ENCODE measurements at places on chromosomes 3 and 15.
A peak's percentile ranks its signal among the peaks of the same experiment; 100 is the strongest.

DNA sequence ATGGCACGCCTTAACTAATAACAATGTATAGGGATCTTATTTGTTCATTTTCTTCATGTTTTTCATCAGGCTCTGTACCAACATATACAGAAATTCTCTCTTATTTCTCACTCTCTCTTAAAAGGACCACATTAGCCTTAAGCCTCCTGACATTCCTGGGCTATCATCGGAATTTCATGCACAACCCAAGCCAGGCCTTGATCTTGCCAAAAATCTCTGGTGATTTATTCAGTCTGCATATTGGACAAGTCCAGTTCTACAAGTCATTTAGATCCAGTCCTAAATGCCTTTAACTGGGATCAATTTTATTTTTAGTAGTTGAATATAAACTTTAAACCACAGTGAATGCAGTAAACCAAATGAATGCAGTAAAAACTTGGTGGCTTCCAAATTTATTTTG is 385.4 kb downstream of the MECOM start:
- DNase-seq = peak; percentile 89

- no peak for DNase-seq
These were observed 240.3 kb downstream of the FGF12 start for GRCh38 chr3:192487033-192487432.

DNA sequence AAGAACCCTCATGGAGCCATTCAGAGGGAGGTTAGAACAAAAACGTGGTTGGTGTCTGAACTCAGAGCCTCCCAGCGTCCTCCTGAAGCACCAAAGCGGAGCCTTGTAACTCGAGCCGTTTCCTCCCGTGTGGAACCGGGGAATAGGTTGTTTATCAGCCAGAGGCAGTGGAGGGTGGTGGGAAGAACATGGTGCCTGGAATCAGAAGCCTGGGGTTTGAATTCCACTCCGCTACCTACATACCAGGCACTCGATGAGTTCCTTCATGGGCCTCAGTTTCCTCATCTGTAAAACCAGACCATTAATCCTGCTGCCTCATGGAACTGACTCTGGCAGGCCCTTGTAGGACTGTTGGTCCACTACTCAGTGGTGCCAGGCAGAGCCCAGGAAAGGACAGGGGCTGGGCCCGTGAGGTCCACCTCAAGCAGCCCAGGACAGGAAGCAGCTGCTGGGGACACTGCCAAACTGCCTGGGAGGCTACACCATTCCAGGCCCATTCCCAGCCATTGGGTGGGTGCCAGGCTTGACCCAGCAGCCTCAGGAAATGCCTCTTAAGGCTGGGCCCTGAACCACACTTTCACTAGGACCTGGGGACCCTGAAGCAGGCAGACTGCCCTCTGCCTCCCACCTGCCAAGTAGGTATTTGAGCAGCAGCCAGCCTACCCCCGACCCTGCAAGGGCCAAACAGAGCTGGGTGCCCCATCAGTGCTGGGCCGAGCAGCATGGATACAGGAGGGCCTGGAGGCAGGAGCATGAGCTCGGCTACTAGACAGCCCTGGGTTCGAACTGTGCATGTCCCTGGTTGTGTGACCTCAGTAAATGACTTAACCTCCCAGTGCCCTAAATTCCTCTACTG is 33.4 kb downstream of the PRKCD start:
- DNase-seq = peak; percentile 74

GRCh38 chr3:18393906-18394305 is 31.2 kb downstream of the SATB1 start:
- DNase-seq = peak; percentile 41

DNA sequence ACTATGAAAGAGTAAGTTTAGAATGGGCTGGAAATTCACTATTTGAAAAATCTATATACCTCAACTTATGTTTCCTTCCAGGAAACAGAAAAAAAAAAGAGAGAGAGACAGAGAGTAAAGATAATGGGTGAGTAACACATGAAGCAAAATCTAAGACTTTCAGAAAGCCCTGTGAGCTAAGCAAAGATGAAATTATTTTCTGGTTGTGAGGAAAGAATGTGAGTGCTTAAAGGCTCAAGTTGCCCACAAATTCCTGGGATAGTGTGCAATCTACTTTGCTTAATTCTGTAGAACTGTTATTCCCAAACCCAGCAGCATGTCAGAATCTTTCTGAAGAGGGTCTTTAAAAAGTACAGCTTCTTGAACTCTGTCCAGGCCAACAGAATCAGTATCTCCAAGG is 337.7 kb upstream of the AGTR1 start:
- DNase-seq = peak; percentile 70

All from fibroblast of the aortic adventitia (primary cell).